Fibroblast of the aortic adventitia (primary cell): ENCODE measurements at places on chromosomes 12 and 14. TPM values are rescaled to one million over a fixed set of nuclear protein-coding genes. Genes with fewer than 3 reads are reported as not detected.
A peak's percentile ranks its signal among the peaks of the same experiment; 100 is the strongest.

DNA sequence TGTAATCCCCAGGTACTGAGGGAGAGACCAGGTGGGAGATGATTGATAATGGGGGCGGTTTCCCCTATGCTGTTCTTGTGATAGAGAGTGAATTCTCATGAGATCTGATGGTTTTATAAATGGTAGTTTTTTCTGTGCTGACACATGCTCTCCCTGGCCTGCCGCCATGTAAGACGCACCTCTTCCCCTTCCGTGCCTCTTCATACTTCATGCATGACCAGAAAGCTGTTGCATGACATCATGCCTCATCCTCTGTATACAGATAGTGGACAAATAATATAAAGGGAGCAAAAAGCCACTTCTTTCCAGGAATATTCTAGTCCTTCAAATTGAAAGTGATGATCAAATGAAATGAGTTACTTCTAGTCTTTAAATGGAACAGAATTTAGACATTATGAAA is 47.3 kb upstream of the LRIG3 start:
- DNase-seq, result peak; percentile 36

Gene TCL1A
- total RNA-seq, result not detected in 2 replicates

DNA sequence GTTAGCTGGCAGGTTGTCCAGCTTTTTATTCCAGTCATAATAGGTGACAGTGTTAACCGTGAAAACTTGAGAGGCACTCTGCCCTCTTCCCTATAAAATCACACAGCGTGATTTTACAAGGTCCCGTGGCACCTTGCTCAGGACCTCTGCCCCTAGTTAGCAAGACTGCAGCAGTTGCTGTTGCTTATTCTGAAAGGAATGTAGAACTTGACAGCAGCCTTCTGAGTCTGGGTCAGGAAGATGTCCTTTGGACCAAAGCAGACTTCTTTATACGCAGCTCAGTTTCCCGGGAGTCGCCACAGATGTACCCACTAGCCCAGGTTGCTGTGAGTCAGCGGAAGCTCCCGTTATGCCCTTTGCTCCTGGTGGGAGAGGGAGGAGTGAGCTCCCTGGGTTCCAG is 13.2 kb downstream of the PRKAB1 start:
- DNase-seq, result no peak

- peak; percentile 28 for DNase-seq
Observed at GRCh38 chr12:19461999-19462398, 22.7 kb downstream of the AEBP2 start.

DNA sequence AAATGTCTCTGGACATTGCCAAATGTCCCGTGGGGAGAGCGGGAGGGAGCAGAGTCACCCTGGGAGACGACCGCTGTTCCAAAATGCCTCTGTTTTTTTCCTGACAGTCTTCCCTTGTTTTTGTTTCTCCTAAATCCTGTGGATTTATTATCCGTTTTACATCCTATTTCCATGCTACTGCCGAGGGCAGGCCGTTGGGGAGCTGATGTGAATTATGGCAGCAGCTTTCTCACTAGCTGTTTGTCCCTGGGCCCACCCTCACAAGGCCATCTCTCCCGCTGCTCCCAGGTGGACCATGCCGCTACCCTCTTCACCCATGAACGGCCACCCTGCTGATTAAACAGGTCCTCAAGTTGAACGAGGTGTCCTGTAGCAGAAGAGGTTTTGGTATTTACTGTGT is 55.2 kb downstream of the FBXL14 start:
- DNase-seq, result no peak

DNA sequence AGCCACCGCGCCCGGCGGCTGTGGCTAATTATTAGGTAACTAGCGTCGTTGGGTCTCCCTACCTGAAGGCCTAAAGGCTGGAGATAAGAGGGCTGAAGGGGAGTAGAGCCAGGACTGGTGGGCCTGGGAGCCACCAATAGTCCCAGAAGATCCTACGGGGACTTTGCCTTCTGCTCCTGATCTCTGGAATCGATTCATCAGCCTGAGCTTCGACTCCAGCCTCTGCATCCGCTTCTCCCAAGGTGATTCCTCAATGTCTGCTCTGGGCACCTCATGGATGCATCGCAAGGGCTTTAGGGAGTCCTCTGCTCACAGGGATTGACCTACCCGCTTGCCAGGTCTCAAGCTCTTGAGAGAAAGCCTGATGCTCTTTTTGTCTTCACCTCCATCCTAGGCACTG is 14.7 kb upstream of the KDM2B start:
- DNase-seq, result no peak

DNA sequence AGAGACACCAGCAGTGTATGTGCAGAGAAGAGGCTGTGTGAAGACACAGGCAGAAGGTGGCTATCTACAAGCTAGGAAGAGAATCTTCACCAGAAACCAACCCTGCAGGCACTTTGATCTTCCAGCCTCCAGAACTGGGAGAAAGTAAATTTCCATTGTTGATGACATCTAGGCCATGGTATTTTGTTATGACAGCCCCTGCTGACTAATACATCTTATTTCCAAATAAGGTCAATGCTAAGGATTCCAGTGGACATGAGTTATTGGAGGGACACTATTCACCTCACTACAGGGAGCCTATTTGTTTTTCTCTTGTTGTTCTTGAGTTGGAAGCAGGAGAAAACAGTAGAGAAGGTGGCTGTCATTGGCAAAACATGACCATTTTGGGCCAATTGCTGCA is 88.5 kb upstream of the RIN3 start:
- DNase-seq, result peak; percentile 42

GRCh38 chr12:14771651-14772137 is 31.6 kb downstream of the WBP11 start:
- no peak for DNase-seq

Gene NRXN3
- total RNA-seq, result 0.18 and 0.41 TPM in 2 replicates

DNA sequence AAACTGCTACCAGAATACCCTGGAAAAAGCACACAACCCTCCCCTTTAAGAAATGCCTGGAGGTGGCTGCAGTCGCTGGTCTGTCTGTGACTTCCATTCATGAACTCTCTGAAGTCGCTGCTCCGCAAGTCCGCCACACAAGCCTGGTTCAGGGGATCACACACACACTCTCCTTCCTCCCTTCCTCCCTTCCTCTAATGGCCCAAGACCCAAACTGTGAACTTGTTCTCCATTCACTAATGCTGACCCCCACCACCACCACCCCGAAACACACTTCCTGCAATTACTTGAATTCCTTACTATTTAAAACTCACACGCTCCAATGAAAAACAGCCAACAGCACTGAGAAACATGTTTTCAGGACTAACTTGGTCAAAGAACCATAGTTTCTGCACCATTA is 1.0 kb upstream of the LMO3 start:
- no peak for DNase-seq

GRCh38 chr12:67275380-67275913 is 6.3 kb downstream of the CAND1 start:
- no peak for DNase-seq

DNA sequence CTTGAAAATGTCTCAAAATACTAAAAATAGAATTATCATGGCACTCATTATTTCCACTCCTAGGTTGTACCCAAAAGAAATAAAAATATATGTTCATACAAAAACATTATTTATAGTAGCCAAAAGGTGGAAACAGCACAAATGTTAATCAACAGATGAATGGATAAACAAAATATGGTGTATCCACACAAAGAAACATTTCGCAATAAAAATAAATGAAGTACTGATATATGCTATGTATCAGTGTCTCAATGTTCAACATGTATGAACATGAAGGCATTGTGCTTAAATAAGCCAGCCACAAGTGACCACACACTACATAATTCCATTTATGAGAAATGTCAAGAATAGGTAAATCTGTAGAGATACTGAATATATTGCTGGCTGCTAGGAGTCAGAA is 40.9 kb downstream of the FOXG1 start:
- DNase-seq, result no peak

GRCh38 chr12:92504594-92504981 is 198.2 kb upstream of the PLEKHG7 start:
- no peak for DNase-seq

Gene YEATS4
- 23.5 and 37.2 TPM in 2 replicates for total RNA-seq

Gene KRT7
- 1.4 and 20.0 TPM in 2 replicates for total RNA-seq
